Endothelial cell of umbilical vein (primary cell): ENCODE measurements at places on chromosomes 3 and 15.

DNA sequence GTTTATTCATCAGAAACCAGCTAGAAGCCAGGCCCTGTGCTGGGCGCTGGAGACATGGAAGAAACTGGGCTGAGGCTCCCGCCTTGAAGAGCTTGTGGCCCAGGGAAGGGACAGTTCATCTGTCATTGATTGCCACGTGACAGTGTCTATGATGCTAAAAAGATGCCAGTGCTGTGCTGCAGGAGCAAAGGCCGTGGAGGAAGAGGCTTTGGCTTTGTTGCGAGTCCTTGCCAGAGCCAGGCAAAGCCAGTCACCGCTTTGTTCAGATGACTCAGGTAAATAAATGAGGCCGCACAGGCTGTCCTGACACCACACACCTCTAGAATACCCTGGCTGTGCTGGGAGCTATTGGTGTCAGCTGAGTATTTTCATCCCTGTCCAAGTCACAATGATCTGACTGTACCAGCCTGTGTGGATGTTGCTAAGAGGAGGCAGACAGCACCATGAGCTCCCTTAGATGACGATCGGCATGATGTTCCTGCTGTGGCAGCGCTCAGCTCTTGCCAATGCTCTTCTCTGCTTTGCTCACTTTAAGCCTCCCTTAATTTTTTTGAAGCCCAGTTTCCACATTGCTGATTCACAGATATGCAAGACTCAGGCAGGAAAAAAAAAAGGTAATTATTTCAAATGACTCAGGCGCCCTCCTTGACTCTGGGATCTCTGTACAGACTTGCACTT, 77.5 kb downstream of the CCNL1 start:
- DNase-seq = no peak

DNA sequence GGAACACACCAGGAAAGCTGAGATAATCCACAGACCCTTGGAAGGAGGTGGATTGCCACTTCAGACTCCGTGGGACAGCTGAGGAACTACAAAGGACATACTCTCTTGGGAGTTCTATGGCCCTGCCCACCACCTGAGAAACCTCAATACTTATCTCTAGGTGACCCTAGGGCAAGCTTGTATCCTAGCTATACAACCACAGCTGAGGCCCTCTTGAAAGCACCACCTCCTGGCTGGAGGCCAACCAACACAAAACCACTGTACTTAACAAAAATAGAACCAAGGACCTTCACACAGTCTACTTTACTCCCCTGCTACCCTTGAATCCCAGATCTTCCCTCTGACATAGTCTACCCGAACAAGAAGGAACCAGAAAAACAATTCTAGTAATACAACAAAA, 60.7 kb upstream of the TRIM42 start:
- DNase-seq = no peak

- peak; percentile 56 for DNase-seq
Observed at GRCh38 chr3:33439546-33440327, 468 bp downstream of the UBP1 start.

GRCh38 chr3:196339493-196340254, 1.5 kb upstream of the TM4SF19 start:
- DNase-seq = no peak

DNA sequence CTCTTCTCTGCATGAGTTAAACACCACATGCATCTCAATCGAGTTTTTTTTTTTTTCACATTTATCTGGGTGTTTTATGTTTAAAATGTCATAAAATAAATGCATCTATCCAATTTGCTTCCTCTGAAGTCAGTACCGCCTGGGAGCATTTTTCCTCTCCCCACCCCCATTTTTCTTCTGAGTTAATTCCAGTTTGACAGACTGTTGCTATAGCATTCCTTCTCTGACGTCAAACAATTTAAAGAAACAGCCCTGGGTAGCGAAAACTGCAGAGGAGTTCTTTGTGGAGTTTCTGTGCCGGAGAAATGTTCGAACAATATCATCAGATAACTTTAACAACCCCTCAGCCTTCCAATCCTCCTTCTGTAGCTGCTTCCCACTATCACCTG, 900 bp upstream of the GNB4 start:
- DNase-seq = peak; percentile 83

- DNase-seq = no peak
Observed at GRCh38 chr3:190517687-190518086, 3.8 kb downstream of the IL1RAP start.

GRCh38 chr3:105953831-105954230, 85.0 kb upstream of the CBLB start:
- no peak for DNase-seq

GRCh38 chr15:92492551-92493115, 99.0 kb downstream of the ST8SIA2 start:
- no peak for DNase-seq

GRCh38 chr3:106114220-106114619, 245.4 kb upstream of the CBLB start:
- DNase-seq = no peak

DNA sequence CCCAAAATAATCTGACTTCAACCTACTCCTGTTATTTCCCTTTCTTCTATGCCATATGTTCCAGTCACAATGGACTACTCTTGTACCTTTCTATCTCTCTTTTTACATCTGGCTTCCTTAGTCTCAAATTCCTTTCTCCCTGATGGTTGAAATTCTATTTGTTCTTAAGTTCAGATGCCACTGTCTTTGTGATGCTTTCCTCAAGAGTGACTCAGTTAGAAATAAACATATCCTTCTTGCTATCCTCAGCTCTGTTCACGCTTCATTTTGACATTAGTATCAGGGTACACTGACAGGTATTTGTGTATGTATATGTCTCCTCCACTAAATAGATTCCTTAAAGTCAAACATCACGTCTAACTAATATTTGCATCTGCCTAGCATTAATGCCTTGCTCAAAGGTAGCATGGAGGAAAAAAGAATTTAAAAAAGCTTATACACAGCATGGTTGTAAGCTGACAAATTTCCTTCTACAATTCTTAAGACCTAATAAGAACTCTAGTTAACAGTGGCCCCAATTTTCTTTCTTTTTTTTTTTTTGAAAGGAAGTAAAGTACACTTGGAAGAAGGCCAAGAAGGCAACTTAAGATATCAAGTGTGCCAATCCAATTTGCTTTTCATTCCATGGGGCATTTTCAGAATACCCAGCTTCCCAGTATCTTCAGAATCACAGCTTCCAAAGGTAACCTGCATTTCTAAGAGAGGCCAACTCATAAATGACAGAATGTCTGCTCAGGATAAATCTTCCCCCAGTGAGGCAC, 58.0 kb downstream of the CHAC1 start:
- peak; percentile 51 for DNase-seq

GRCh38 chr3:133742351-133743091, 3.7 kb upstream of the TF start:
- DNase-seq = no peak

- DNase-seq = peak; percentile 45
Observed at GRCh38 chr15:85858586-85859375, 64.1 kb upstream of the KLHL25 start.

DNA sequence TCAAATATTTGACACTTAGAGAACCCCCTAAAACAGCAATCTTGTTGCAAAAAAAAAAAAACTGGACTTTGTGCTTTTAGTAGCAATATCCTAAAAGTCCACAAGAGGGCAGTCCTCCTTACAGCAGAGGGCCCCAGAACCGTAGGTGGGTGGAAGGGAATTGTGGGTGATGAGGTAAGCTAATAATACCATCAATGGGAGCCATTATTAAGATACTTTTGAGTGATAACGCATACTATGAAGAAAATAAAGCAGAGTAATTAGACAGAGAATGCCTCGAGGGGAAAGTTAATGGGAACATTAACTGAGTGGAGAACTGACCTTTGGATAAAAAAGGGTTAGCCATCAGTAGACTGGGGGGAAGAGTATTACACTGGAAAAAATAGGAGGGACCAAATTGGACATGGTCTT, 229.9 kb downstream of the THRB start:
- DNase-seq = peak; percentile 58

DNA sequence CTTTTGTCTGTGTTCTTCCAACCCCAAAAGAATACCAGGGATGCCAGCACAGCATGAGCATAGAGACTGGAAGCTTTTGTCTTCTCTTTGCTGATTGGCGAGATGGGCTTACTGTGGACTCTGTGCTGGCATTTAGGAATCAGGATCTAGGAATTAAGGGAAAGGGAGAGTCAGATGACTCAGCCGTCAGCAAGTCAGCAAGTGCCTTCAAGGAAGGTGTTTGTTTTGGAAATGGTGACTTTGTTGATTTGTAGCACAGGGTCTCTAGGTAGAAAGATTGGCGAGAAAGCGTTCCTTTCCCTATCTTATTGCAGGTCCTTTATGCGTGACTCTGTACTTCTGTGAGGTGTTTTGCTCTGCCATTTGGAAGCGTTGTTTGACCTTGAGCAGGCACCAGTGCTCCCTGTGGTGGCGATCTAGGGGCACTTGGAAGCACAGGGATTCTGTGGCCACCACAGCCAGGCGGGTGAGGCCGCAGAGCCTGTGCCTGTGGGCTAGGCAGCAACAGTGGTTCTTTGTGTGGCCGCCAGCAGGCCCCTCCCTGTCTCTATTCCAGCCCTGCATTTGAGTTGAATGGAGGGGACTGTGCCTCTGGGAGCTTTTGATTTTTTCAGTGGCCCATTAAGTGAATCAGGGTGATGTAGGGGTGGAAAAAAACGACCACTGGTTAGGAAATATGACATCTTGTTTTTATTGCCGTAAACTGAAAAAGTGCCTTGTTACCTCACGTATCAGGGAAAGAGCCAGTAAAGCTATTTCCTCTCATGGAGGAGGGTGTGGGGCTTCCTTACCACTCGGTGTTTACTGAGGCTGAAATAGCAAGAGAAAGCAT, 19.0 kb downstream of the FAN1 start:
- peak; percentile 83 for DNase-seq

DNA sequence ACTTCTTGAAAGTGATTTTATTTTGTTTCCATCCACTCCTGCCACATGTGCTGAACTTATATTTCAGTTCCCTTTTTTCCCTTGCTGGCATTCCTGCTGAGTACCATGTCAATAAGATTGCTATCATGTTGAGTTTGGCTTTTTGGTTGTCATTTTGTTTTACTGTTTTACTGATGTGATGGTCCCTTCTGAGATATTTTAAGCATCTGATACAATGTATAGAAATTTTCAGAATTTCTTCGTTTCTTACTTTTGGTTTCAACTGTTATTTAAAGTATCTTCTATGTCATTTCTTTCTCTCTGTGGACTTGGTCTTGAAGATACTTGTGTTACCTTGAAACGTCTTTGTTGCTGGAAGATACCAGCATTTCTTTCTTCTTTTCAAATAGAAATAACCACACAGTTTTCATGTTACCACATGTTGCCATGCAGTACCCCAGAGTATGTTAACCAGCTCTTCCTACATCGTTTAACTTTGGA, 14.1 kb downstream of the SIDT1 start:
- DNase-seq = no peak

DNA sequence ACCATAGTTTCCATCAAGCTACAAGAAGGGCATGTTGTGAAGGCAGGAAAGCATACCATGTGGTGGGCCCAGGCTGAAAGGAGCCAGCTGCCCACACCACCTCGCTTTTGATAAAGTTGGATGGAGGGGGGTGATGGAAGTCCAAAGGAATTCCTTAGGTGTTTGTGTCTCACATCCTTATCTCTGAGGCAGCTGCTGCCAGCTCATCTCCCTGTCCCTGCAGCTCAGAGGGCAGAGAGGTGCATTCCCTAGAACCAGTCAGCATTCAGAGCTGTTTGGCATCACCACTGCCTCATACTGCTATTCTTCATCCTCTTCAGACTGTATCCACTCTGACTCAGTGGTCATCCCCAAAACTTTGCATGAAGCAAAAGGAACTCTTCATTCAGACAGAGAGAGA, 141.5 kb upstream of the BFSP2 start:
- no peak for DNase-seq

GRCh38 chr15:69557707-69558409, 105.2 kb downstream of the RPLP1 start:
- DNase-seq = no peak

GRCh38 chr3:126342211-126342610, 15.0 kb downstream of the KLF15 start:
- no peak for DNase-seq

GRCh38 chr15:67093504-67093862, 28.1 kb downstream of the SMAD3 start:
- no peak for DNase-seq

GRCh38 chr3:4754180-4755086, 224.8 kb upstream of the BHLHE40 start:
- DNase-seq = no peak

GRCh38 chr3:30696896-30697295, 90.5 kb downstream of the TGFBR2 start:
- DNase-seq = no peak

GRCh38 chr15:99105514-99106341, 848 bp downstream of the SYNM start:
- peak; percentile 68 for DNase-seq

- peak; percentile 50 for DNase-seq
Observed at GRCh38 chr15:69305204-69305931, 6.7 kb downstream of the PAQR5 start.

DNA sequence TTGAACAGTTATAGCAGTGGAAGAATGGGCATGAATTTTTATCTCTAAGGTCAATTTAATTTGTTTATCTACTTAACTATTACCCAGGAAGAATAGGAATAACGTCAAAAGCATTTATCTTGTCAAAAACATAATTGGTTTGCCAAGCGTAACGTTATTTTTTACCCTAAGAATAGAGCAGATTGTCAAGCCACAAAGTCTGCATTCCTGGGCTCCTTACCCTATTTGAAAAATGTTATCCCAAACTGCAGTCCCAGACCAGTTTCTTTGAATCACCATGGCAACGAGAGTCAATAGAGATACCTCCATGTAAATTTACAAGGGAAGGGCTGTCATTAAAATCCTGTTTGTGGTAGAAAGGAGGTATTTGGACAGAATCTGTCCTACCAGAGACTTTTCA, 61.1 kb downstream of the CPNE4 start:
- no peak for DNase-seq

GRCh38 chr3:140219291-140219690, 284.3 kb downstream of the CLSTN2 start:
- no peak for DNase-seq

- DNase-seq = no peak
Observed at GRCh38 chr3:149515249-149515648, 40.8 kb downstream of the TM4SF4 start.

DNA sequence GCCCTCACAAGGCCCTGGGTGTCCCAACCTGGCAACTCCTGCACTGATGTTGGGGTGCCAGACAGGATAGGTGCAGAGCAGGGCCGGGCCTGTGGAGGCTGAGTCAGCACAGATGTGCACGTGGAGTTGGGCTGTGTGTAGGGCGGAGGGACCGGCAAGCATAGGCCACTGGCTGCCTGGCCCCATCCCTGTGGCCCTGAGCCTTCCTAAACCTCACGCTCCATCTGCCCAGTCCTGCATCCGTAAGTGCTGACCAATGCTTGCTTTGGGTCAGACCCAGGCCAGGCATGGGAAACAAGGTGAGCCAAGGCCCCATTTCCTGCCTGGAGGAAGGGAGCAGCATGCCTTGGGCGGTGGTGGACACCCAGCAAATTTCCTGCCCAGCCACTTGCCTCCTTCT, 5.8 kb upstream of the IQSEC1 start:
- DNase-seq = no peak

- DNase-seq = no peak
Observed at GRCh38 chr3:171658841-171659240, 151.4 kb downstream of the PLD1 start.

GRCh38 chr3:140091143-140091542, 156.2 kb downstream of the CLSTN2 start:
- no peak for DNase-seq
